ENCODE measurements at places on chromosomes 16 and 17.

DNA sequence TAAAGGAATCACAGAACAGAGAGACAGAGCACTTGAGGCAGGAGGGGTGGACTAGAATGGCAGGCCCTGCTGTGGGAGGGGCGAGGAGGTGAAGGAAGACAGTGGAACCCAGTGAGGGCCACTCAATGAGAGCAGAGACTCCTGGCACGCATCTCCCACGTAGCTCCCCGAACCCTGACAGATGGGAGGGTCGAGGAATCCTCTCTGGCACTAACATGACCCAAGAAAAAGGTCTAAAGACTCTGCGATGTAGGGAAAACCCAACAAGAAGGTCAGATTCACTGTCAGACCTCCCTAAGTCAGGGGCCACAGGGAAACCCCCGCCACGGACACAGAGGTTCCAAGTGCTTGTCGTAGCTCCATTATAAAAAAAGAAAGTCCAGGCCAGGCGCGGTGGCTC is 15.0 kb downstream of the ZDHHC7 start:
- DNase-seq: no peak

- DNase-seq: no peak
Observed at GRCh38 chr16:82138478-82139285, 31.3 kb downstream of the MPHOSPH6 start.

DNA sequence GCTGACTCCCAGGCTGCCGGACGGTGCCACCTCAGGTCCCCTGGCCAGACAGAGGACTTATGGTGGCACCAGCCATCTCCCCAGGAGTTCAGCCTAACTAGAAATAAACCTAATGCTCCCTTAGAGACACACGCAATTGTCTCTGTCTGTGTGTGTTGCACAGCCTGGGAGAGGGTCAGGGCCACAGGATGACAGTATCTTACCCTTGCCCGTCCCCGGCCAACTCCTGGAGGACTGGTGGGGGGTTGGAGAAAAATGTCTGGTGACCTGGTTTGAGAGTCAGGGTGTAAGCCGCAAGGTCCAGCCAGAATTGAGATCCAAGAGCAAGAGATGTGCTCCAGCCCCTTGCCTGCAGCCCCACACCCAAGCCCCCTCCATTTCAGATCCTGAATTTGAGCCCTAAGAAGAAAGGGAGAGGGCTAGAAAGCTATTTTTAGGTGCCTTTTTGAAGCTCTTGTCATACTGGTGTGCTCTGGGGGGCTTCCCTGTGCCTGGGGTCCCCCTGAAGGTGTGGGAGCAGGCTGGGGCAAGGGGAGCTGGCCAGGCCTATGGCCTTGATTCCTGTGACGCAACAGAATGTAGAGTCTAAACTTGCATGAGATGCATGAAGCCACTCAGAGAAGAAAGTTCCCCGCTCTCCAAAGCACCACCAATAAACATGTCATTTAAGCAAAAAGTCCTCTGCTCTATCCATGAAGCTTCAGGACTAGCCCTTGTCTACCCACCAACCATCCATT is 12.9 kb downstream of the ZNF319 start:
- DNase-seq: no peak

DNA sequence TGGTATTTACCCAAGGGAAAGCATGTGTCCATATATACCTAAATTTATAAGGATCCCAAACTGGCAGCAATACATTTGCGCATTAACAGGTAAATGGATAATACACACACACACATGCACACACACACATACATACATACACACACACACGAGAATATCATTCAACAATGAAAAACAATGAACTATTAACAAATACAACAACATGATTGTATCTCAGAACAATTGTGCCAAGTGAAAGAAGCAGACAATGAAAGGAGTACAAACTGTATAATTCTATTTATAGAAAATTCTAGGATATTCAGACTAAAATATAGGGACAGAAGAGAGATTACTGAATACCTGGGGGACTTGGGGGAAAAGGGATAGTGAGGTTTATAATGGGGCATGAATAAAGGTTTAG is 323.0 kb downstream of the KCNJ2 start:
- DNase-seq: no peak

- no peak for DNase-seq
Observed at GRCh38 chr17:30229012-30229411, 6.5 kb downstream of the SLC6A4 start.
